ENCODE measurements at places on chromosomes 11 and 22. TPM values are rescaled to one million over a fixed set of nuclear protein-coding genes. Genes with fewer than 3 reads are reported as not detected.

- H3K27me3 ChIP-seq = no peaks in the 10 kb centered on the region
- H3K27ac ChIP-seq = no peak overlapping the region
- no peaks in the 10 kb centered on the region for H3K36me3 ChIP-seq
- H3K4me1 ChIP-seq = no peaks in the 10 kb centered on the region
- DNase-seq = no peak
Measured at GRCh38 chr11:124511745-124512144, 31.7 kb downstream of the OR8B12 start.

Gene HEPHL1
- polyA plus RNA-seq = not detected

DNA sequence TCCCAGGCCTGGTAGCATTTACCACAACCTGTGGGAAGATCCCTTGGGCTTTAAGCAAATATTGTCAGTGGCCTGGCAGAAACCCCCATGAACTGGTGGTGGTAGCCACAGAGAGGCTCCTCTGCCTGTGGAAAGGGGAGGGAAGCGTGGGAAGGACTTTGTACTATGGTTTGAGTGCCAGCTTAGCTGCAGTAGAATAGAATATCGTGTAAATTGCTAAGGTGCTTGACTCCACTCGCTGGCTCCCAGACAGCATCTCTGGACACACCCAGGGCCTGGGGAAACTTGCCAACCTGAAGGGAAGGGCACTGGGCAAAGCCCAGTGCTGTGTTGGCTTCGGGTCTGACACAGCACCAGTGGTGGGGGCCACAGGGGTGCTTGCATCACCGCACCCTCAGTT is 52.6 kb downstream of the XRRA1 start:
- H3K4me1 ChIP-seq = no peaks in the 10 kb centered on the region
- H3K4me3 ChIP-seq = no peak overlapping the region
- no peak for DNase-seq
- no peaks in the 10 kb centered on the region for H3K27me3 ChIP-seq
- no peaks in the 10 kb centered on the region for H3K36me3 ChIP-seq

GRCh38 chr11:76777876-76778275 is 5.3 kb upstream of the TSKU start:
- no peak overlapping the region for H3K27ac ChIP-seq
- H3K4me1 ChIP-seq = peaks cover 4% of the 10 kb centered on the region
- DNase-seq = no peak
- no peaks in the 10 kb centered on the region for H3K36me3 ChIP-seq
- peaks cover 40% of the 10 kb centered on the region for H3K27me3 ChIP-seq

DNA sequence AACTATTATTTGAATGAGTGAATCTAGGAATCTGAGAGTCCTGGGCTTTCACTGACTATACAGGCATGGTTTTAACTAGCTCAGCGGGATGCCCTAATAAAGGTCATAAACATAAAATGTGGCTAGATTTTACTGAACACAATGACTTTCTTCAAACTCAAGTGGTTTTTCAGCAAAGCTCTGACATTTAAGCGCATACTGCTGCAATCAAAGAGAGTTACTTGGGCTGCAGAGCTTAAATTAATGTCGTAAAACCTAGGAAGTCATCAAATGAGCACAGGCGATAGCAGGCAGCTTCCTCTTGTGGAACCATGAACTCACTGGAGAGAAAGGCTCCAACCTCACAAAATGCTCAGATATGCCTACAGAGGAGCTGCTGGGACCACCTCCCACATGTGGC is 6.7 kb downstream of the CSNK2A3 start:
- H3K27ac ChIP-seq = no peak overlapping the region
- H3K4me3 ChIP-seq = no peak overlapping the region
- DNase-seq = no peak
- H3K27me3 ChIP-seq = no peaks in the 10 kb centered on the region
- H3K36me3 ChIP-seq = no peaks in the 10 kb centered on the region

GRCh38 chr11:15569305-15570025 is 454.7 kb downstream of the INSC start:
- DNase-seq = no peak
- H3K27me3 ChIP-seq = no peaks in the 10 kb centered on the region
- H3K36me3 ChIP-seq = no peaks in the 10 kb centered on the region
- H3K4me3 ChIP-seq = no peak overlapping the region

- DNase-seq = no peak
- H3K4me3 ChIP-seq = no peak overlapping the region
- no peaks in the 10 kb centered on the region for H3K4me1 ChIP-seq
- H3K27me3 ChIP-seq = no peaks in the 10 kb centered on the region
Measured at GRCh38 chr11:95908826-95909225, 15.1 kb downstream of the MTMR2 start.

DNA sequence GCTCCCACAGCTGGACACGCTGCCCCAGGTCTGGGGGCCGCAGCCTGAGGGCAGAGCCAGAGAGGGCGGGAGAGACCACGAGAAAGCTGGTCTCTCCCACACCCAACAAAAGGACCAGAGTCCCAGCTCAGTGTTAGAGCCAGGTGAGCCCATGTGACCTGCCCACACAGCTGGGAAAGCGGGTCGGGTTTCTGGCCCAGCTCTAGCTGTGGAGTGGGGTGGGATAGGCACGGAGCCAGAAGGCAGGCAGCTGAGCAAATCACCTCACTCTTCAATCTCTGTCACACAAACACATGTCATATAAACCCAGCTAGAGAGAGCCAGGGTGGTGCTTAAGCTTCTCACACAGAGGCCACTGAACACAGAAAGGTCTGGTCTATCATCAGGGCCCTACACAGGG is 7.8 kb upstream of the EIF3D start:
- H3K4me1 ChIP-seq = no peaks in the 10 kb centered on the region
- no peak overlapping the region for H3K4me3 ChIP-seq
- no peaks in the 10 kb centered on the region for H3K27me3 ChIP-seq
- no peak overlapping the region for H3K27ac ChIP-seq

GRCh38 chr22:26646158-26646557 is 11.2 kb upstream of the MIAT start:
- H3K27ac ChIP-seq = no peak overlapping the region
- DNase-seq = no peak
- peaks cover 15% of the 10 kb centered on the region for H3K4me1 ChIP-seq
- H3K27me3 ChIP-seq = peaks cover 7% of the 10 kb centered on the region
- H3K36me3 ChIP-seq = no peaks in the 10 kb centered on the region

Gene RGL4
- polyA plus RNA-seq = 2.7 TPM

DNA sequence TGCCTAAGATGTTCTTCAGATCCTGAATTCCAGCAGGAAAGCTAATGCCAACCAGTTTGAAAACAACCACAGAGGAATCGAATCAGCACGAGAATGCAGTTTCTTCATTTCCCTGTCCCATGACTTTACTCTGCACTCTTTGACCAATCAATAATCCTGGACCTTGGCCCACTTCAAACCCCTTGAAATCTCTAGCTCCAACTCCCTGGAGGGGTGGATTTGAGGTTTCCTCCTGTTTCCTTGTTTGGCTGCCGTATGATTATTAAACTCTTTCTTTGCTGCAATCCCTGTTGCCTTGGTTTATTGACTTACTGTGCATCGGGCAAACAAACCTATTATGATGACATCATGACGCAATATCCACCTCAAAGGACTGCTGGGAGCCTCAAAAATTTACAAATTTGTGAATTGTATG is 109.3 kb downstream of the FBXO7 start:
- no peak overlapping the region for H3K4me3 ChIP-seq
- no peaks in the 10 kb centered on the region for H3K27me3 ChIP-seq
- no peak for DNase-seq

GRCh38 chr11:124441519-124441918 is 4.0 kb downstream of the OR8B8 start:
- H3K4me1 ChIP-seq = no peaks in the 10 kb centered on the region
- H3K4me3 ChIP-seq = no peak overlapping the region
- no peak overlapping the region for H3K27ac ChIP-seq
